AG04450 (cell line): ENCODE measurements at places on chromosomes 11 and 22. TPM values are rescaled to one million over a fixed set of nuclear protein-coding genes. Genes with fewer than 3 reads are reported as not detected.

Gene SLC22A8
- not detected in 2 replicates for polyA plus RNA-seq

Gene KIRREL3
- polyA plus RNA-seq: 2.3 and 2.8 TPM in 2 replicates

Gene MUC6
- polyA plus RNA-seq: not detected in 2 replicates

Gene OR51B5
- 0.56 and 0.84 TPM in 2 replicates for polyA plus RNA-seq

Gene PAFAH1B2
- 46.1 and 48.8 TPM in 2 replicates for polyA plus RNA-seq

Gene RFPL3
- polyA plus RNA-seq: not detected in 2 replicates

Gene OR52N4
- polyA plus RNA-seq: not detected in 2 replicates

Gene CD6
- polyA plus RNA-seq: not detected in 2 replicates

Gene LRRC74B
- polyA plus RNA-seq: not detected in 2 replicates

Gene CNGA4
- 0.04 and 0.07 TPM in 2 replicates for polyA plus RNA-seq

Gene SYCE3
- not detected in 2 replicates for polyA plus RNA-seq

Gene TNNT3
- not detected in 2 replicates for polyA plus RNA-seq

Gene OR4A16
- polyA plus RNA-seq: not detected in 2 replicates

Gene PHETA2
- polyA plus RNA-seq: 10.6 and 12.6 TPM in 2 replicates

- no peak for DNase-seq
Measured at GRCh38 chr22:47625531-47626427, 863.3 kb downstream of the TBC1D22A start.

GRCh38 chr22:49523374-49524008 lies 304.2 kb downstream of the BRD1 start:
- DNase-seq: no peak

DNA sequence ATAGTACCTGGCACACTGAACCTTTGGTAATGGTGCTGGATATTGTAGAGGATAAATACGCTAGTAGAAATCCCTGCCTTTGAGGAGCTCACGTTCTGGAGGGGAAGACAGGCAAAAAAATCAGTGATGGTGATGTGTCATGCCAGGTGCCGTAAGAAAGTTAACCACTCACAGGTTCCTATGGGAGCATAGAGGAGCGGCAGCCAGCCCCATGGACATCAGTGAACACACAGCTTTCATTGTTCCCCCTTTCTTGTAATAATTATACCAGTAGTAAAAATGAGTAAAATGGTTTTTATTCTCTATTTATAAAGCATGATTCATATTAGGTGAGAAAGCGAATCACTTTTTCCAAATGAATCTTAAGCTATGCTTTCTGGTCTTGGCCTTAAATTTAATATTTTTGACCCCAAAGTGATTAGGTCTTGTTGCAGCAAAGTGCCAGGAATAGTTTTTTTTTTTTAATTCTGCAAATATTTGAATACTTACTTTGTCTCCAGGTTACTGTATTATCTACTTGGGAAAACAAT lies 57.9 kb downstream of the UVRAG start:
- no peak for DNase-seq

DNA sequence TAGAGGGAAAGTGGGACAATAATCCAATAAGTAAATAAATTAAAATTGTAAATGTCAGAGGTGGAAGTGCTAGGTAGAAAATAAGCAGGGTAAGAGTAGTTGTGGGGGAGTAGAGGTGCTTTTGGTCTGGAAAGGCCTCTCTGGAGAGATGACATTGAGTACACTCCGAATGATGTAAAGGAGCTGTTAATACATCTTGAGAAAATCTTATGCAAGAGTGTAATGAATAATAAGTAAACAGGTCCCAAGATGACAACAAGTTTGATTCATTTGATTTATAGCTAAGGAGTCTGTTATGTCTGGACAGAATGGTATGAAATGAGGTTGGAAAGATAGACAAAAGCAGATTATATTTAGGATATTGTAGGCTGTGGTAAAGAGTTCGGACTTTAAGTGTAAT lies 87.5 kb downstream of the TMEM135 start:
- no peak for DNase-seq

GRCh38 chr22:35686298-35686697 lies 31.4 kb upstream of the APOL5 start:
- no peak for DNase-seq

DNA sequence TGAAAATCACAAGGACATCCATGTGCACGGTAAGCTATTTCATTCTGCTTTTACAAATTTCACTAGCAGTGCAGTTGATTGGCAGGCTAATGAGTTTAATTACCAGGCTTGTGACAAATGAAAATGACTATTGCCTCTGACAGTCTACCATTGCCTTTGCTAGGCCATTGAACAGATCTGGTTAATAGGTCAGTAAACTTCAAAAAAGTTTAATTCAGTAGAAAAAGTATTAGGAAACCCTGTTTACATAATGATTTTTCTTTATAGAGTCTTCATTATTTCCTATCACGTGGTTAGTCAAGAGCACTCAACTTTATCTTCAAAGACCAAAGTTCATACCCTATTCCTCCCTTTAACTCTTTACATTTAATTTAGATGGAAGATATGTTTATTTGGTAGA lies 77.0 kb downstream of the PRMT3 start:
- no peak for DNase-seq

DNA sequence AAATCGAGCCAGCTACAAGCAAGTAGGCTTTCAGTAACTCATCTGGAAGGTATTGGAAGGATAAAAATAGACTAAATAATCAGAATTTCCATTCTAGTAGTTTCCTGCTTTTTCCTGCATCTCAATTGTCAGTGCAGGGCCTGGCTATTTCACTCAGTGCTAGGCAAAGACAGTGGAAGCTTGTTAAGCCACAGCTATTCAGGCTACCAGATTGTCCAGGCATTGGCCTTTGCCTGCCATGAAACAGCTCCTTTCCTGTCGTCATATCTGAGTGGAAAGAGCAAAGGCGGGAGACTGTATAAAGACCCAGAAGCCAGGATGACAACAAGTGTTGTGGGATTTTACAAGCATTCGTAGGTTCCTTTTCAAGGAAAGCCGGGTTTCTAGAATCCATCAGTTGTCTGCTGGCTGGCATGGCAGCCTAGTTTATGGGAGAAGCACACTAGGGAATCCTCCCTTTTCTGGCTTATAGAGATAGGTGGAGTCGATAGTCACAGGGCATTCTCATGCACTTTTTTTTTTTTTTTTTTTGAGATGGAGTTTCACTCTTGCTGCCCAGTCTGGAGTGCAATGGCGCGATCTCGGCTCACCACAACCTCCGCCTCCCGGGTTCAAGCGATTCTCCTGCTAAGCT lies 2.0 kb upstream of the TNRC6B start:
- DNase-seq: no peak

DNA sequence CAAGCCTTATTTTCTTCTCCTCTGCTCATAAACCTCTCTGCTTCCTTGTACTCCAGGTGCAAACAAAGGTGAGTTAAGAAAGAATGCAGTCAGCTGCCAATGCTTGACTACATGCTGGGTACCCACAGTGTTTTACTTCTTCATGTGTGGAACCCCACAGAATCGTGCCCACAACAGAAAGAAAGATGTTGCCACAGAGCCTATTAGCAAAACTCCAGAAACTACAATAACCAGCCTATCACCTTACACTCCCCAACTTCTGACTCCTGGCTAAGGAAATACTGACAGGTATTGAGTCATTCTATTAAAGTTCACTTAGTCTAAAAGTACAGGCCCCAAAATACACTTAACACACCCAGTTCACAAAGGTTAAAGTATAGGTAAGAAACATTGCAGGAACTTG lies 56.9 kb upstream of the CCDC89 start:
- DNase-seq: no peak

GRCh38 chr22:42202669-42203068 lies 67.8 kb downstream of the TCF20 start:
- DNase-seq: peak; percentile 21

- no peak for DNase-seq
Measured at GRCh38 chr11:115276191-115276590, 228.0 kb downstream of the CADM1 start.

- peak; percentile 24 for DNase-seq
Measured at GRCh38 chr22:47090591-47091245, 328.3 kb downstream of the TBC1D22A start.

- DNase-seq: no peak
Measured at GRCh38 chr11:78533399-78533798, 41.3 kb downstream of the NARS2 start.

- DNase-seq: no peak
Measured at GRCh38 chr11:72239849-72240460, 4.0 kb downstream of the PHOX2A start.

- no peak for DNase-seq
Measured at GRCh38 chr11:30730011-30730410, 143.9 kb upstream of the MPPED2 start.

DNA sequence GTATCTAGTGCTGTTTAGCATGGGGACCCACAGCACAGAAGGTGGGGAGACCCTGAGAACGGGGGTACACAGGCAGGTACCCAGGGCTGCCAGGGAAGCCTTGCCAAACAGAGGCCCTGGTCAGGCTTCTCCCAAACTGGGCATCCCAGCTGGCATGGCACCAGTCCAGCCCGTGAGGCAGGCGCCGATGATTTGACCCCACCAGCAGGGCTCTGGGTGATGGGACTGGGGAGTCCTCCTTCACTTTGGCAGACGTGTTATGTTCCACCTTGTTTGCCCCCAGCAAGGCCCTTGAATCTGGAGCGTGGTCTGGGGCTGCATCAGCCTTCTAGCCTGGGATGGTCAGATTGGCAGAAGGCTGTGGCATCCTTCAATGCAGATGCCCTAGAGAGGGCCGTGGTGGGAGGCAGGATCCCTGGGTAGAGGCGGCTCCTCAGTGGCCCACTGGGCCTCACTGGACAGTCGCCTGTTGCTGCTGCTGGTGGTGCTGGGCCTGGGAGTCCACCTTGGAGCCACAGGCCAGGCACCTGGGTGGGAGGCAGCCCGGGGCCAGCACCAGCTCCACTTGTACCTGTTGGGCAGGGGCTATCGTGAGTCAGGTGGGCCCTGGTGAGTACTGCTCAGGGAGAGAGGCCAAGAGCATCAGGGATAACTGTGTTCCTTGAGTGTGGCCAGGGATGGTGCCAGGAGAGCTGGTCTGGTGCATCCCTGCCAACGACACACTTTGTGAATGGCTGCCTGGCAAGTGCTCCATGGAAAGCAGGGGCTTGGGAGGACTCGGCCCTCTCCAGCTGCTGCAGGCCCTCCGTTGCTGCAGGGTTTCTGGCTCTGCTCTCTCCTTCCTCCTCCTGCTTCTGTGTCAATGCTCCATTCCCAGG lies 3.3 kb downstream of the ADORA2A start:
- DNase-seq: no peak
